ENCODE measurements at places on chromosomes 6 and 20.

DNA sequence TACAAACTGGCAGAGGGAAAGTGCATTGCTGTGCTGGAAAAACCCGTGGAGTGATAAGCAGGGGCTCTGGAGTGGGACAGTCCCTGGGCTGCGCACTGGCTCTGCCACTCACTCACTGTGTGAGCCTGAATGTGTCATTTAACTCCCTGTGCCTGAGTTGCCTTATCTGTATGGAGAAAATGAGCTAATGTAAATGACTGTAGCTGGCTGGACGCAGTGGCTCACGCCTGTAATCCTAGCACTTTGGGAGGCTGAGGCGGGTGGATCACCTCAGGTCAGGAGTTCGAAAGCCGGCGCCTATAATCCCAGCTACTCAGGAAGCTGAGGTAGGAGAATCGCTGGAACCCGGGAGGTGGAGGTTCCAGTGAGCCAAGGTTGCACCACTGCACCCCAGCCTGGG lies 18.4 kb upstream of the RPN2 start:
- DNase-seq: no peak

GRCh38 chr6:131819572-131820124 lies 11.8 kb downstream of the ENPP1 start:
- DNase-seq: no peak

DNA sequence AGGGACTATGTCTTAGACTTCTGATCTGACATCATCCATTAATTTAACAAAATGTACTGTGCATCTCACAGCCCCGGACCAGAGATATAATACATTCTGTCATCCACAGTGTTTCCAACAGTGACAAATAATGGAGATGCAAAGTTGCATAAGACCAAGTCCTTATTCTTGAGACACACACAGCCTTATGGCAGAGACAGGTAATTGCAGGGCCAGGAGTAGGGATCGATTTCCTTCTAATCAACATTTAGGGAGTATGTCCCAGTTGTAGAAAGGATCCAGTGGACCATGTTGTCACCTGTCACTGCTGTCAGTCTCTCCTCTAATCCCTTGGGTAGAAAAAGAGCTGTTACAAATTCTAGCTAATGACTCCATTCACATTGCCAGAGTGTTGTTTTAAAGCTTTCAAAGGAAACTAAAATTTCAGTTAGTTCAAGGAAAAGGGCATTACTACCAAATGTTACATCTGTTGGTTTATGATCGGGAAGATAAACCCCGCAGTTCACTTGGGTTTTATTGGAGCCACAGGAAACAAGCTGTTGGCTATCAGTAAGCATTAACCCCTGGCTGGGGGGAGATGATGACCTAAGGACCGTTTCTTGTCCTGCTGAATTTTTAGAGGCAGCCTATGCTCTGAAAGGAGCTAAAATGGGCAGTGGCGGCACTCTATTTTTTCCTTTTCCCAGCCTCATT lies 111.4 kb upstream of the ATXN1 start:
- no peak for DNase-seq

- no peak for DNase-seq
Measured at GRCh38 chr20:53804920-53805894, 211.6 kb upstream of the ZNF217 start.

DNA sequence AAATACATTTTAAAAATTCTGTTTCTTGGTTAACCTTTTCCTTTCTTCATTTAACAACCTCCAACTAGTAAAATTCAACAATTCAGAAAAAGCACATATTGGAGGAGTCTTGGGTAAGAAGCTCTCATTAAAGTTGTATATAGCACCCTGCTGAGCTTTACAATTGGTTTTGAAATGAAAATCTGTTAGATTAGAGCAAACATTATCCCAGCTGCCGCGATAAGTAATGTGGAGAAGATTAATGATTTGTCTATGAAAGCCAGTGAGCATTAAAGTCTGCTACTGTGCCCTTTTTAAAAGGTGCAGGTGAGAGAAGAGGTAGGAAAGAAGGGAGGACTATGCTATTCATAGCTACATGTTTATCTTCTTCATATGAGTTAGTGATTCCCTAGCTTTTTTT lies 201.5 kb downstream of the ZFAND3 start:
- no peak for DNase-seq

DNA sequence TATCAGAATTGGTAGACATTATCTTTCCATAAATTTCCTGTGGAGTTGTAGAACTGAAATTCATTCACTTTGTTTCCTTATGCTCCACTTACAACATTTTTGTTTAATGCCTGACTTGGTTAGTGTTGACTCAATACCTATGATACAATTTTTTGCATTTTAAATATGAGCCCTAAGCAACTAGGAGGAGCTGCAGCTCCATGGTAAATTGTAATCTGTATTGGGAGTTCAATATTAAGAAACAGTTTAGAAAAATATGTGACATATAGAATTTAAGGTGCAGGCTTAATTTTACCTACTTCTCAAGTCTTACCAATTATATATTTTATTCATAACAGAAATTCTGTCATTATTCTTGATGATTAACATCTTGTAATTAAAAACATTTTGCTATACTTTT lies 868.3 kb downstream of the EYS start:
- no peak for DNase-seq

DNA sequence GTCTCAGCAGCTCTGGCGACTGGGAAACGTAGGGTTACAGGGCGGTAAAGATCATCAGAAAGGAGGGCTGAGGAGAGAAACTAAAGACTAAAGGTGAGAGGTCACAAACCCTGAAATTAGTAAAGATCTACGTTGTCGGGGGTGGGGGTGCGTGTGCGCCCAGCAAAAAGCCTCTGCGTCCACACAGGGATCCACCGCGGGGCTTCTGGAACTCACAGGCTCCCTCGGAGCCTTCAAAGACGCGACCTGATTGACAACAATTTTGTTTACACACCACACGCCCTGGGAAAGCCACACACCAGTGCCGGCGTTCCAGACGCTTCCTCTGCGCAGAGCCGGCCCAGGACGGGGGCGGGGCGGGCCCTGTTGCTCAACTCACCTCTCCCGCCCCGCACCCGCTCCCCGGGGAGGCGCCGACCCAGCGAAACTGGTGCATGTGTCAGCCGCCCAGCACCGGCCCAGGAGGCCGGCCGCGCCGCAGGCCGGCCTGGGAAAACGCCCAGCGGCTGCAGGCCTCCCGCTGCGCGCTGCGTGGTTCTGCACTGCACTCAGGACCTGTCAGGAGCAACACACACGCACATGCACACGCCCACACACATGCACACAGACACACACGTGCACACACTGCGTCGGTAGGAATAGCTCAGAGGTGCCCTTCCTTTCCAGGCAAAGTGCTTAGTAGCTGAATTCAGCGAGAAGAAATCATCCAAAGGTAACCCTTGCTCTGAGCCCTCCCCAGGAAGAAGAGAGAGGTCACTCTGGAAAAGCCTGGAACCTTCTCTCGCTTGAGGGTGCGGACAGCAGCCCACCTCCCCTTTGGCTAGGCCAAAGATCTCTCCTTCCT lies 57.2 kb upstream of the ARID1B start:
- peak; percentile 86 for DNase-seq

DNA sequence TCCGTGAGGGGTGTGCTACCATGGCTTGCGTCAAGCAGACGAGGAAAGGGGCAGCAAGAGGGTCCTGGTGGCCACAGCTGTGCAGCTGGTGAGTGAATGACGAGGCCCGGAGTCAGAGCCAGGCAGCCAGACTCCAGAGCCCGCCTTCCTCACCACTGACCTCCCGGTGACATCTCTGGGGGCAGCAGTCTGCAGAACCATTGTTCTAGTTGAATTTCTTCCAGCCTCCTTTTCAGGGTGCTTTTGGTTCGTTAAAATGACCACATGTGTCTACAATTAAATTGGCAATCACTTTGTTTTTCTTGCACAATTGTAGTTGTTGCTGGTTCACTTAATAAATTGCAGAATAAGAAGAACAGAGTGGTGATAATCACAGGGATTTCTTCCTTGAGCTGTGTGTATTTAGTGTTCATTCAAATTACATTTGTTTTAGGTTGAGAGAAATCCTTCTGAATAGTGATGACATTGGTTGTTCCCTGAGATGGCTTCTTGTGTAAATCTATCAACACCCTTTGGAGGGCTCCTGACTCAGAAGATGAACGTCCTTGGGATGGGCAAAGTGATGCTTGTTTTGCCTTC lies 96.4 kb downstream of the TULP4 start:
- no peak for DNase-seq

DNA sequence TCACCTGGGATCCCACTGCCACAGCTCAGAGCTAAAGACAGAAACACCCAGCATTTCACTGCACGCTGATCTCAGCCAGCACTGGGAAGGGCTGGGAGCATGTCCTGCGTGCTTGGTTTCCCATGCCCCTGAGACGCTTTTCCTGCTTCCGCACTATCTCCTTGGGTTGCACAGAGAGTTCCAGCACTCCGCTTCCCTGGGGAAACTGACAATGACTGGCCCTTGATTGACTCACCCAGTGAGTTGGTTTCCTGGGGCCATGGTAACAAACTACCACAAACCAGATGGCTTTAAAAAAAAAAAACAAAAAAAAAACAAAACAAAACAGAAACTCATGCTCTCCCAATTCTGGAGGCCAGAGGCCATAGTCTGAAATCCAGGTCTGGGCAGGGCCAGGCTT lies 14.8 kb upstream of the MAS1L start:
- peak; percentile 30 for DNase-seq

GRCh38 chr6:33632558-33633039 lies 11.5 kb downstream of the ITPR3 start:
- peak; percentile 97 for DNase-seq

GRCh38 chr20:39108746-39109145 lies 146.6 kb downstream of the DHX35 start:
- DNase-seq: no peak

GRCh38 chr6:78599526-78599925 lies 267.8 kb upstream of the IRAK1BP1 start:
- no peak for DNase-seq

DNA sequence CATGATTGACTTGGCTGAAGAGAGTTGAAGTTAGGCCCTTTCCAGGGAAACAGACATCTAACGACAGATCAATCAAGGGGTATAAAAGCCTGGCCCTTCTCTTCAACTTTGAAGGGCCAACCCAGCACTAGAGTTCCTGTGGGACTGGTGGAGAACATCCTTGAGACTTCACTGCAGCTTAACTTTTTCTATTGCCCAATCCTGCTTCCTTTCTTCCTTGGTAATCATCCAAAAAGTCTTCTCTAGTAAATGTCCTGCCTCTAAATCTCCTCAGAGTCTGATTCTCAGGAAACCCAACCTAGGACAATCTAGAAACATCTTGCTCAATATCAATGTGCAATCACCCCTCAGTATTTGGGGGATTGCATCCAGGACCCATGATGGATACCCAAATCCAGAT lies 1.9 kb downstream of the MKKS start:
- no peak for DNase-seq

DNA sequence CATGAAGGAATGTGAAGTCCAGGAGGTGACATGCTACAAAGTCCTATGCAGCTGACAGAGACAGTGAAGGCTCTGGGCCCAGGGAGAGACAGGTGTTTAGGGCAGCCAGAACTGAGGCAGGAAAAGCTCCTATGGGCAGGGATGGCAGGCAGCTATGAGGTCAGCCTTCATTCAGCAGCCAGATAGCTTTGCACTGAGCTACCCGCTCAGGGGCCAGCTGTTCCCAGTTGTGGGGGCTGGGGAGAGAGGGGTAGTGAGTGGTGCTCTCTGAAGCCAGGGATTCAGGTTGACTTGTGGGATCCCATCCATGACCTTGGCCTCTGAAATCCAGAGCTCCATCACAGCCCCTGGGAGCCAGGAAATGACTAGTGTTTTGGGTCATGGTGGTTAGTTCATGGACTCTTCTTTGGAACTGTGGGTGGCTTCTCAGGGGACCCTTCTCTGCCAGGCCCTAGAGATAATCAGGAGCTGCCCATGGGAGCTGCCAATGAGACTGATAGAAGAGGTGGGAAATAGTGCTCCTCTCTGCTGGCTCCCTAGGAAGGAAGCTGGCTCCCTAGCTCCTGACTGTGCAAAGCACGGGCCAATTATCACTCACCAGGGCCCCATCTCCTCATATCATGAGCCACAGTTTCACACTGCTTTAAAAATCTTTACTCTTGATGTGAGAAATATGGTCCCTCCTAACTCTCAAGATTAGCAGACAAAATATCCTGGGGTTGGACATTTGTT lies 127.7 kb downstream of the VEGFA start:
- no peak for DNase-seq

DNA sequence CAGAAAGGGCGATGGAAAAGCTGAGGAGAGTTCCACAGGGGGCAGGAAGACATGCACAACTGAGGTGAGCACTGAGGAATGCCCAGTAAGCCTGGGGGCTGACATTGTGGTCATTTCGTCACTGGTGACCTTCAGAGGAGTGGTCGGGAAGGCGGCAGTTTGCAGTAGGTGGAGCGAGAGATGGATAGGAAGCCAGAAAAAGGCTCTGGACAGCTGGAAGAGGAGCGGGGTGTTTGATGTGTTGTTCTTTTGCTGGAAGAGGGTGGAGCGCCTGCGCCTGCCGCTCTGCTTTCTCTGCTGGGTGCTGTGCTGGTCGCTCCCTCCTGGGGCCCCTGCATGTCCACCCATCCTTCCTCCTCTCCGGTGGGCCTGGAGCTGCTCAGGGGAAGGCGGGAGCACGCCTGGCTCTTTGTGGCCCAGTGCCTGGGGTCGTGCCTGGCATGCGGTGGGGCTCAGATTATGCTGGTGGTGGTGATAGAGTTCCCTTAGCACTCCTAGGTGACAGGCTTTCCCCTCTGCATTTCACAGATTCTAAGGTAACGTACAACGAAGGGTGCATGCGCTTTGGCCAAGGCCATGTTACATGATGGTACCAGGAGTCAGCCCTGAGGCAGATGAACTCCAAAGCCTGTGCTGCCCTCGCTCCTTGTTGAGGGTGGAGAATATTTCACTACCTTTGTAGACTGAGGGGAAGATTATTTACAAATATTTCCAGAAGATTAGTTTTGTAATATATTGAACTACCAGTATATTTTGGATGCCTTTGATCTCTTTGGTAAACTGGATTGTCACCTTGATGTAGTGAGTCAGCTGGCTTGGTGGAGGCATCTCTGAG lies 20.9 kb downstream of the ARID1B start:
- peak; percentile 39 for DNase-seq
